ENCODE measurements at places on chromosomes 12 and 14. TPM values are rescaled to one million over a fixed set of nuclear protein-coding genes. Genes with fewer than 3 reads are reported as not detected.

GRCh38 chr14:50082784-50083466 is 33.4 kb downstream of the VCPKMT start:
- DNase-seq: peak; percentile 93

DNA sequence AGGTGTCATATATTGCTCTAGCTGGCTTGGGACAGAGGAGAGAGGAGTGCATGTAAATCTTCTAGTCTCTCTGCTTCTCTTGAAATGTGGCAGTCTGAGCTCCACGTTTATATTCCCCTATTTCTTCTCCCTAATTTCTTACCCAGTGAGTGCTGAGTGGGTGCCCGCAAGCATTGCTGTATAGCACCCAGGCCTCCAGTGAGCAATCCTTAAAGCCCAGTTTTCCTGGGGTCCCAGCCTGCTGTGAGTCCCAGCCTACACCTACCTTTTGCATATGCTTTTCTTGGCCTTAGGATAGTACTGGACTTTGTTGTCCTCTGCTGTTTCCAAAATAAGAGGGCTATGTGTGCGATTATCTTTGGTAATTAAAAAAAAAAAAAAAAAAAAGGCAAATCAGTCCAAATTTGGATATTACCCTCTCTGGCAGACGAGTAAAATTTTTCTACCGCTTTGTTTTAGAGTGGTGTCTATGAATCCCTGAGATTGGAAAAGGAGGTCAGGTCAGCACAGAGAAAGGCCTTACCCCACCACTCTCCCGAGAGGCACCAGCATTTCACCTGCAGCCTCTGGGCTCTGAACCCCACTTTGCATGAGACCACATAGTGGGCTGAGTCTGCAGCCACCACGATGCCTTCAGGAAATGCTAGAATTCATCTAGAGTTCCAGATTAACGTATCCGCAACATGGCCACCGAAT is 1.1 kb downstream of the MGST1 start:
- DNase-seq: no peak

GRCh38 chr12:104865080-104865479 is 93.0 kb downstream of the SLC41A2 start:
- no peak for DNase-seq

DNA sequence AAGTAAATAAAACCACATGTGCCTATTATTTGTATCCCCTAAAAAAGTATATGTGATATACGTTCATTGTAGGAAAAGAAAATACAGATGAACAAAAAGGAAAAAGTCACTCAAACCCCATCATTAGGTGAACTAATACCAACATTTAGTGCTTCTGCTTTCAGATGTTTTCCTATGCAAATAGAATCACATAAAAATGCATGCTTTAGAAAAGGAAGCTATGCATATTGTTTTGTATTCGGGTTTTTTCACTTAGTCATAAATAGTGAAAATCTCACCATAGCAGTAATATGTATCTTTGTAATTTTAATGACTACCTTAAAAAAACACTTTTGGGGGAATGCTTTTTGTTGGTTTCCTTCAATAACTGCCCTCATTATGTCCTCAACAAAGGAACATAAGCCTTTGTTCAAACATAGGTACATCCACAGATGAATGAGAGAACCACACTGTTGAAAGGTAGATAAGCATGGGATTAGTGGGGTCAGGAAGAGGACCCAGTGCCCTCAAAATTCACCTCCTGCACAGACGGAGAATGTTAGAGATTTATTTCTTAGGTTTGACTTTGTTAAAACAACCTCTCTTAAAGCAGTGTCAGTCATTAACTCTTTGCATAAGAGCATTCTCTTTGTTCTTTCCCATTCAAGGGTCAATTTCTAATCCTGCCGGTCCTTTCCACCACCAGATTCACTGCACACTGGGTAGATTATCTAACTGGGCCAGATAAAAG is 6.5 kb downstream of the AMDHD1 start:
- no peak for DNase-seq

- peak; percentile 51 for DNase-seq
These were observed 64.1 kb downstream of the NELL2 start for GRCh38 chr12:44812062-44812461.

GRCh38 chr14:65277580-65278270 is 134.8 kb upstream of the FUT8 start:
- no peak for DNase-seq

DNA sequence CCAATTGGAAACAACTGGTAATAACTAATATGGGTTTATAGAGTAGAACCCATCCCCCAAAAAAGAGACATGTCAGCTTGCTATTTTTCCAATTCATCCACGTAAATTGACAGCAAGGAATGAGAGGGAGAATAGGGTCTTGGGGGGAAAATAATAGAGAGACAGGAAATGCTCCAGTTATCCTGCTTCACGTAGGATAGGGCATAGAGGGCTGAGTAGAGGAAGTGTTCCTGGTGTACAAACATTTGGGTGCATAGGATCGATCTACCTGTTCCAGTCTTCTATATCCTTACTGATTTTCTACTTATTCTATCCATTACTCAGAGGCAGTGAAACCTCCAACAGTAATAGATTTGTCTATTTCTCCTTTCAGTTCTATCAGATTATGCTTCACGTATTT is 49.6 kb upstream of the COL2A1 start:
- DNase-seq: no peak

GRCh38 chr12:117885211-117885610 is 83.6 kb downstream of the KSR2 start:
- no peak for DNase-seq

DNA sequence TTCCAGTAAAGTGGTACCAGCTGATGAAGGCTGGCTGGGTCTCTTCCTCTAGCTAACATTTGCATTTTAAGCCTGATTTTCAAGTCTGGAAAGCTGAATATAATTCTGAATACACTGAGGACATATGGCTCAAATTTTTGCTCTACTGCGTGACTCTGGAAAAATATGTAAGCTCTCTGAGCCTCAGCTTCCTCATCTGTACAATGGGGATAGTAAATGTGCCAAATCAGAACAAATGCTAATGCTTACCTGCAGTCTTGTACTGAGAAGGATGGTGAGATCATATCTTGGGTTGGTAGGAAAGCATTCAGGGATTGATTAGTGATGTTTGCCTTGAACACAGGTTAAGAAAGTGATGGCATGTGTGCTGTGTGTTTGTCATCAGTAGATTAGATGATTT is 14.6 kb downstream of the HNF1A start:
- no peak for DNase-seq

GRCh38 chr12:28568118-28568517 is 377.9 kb downstream of the CCDC91 start:
- DNase-seq: no peak

GRCh38 chr12:24775073-24775472 is 173.8 kb downstream of the BCAT1 start:
- DNase-seq: no peak

GRCh38 chr14:34930591-34931091 is 52.2 kb upstream of the SRP54 start:
- DNase-seq: peak; percentile 32

DNA sequence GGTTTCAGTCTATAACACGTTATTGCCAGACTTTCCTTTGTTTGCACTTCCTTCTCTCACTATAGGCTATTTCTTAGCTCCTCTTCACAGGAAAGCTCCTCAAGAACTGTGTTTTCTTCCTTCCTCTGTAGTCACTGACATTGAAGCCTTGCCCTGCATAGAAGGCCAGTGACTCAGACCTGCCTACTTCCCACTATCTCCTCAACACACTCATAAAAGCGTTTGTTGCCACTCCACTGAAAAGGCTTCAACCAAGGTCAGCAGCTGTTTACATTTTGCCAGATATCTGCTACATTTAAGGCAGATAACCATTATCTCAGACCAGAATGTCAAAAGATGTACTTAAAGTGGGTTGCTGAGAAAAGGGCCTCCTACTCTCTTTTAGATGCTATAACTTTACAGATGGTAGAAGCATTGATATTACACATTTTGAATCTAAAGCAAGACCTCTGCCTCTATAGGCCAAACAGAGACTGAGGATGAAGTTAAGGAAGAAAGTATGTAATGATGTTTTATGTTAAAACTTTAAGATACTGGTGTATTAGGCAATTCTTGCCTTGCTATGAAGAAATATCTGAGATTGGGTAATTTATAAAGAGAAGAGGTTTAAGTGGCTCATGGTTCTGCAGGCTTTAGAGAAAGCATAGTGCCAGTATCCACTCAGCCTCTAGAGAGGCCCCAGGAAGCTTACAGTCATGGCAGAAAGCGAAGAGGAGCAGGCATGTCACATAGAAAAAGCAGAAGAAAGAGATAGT is 233.3 kb upstream of the FLRT2 start:
- no peak for DNase-seq

DNA sequence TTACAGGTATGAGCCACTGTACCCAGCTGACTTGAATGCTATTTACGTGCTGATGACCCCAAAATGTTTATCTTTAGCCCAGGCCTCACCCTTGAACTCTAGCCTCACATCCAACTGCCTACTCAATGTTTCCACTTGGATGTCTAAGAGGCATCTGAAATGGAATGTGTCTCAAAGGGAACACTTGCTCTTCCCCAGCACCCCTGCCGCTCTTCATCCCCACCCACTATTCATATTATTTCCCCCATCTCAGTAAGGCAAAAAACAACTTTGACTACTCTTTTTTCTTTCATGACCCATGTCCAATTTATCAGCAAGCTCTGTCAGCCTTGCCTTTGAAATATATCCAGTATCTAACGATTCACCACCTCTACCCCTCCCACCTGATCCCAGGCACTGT is 204.6 kb downstream of the PAWR start:
- no peak for DNase-seq

DNA sequence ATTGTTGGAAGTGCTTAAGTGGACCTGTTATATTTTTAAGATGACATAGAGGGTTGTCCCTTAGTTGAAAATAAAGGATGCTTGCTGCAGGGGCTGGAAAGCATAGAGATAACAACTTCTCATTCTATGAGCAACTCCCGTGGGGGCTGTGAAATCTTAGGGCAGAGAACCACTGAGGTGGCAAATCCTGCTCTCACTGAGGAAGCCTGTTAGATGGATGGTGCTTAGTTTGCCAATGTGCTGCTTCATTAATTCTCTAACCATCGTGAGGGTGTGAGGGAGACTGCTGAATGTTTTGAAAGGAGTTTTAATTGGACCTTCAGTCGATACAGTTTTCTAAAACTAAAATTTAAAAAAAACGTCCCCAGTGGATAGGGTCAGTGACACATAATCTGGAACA is 46.5 kb downstream of the PTPRO start:
- no peak for DNase-seq

GRCh38 chr14:91332986-91333649 is 84.5 kb downstream of the CCDC88C start:
- DNase-seq: no peak

DNA sequence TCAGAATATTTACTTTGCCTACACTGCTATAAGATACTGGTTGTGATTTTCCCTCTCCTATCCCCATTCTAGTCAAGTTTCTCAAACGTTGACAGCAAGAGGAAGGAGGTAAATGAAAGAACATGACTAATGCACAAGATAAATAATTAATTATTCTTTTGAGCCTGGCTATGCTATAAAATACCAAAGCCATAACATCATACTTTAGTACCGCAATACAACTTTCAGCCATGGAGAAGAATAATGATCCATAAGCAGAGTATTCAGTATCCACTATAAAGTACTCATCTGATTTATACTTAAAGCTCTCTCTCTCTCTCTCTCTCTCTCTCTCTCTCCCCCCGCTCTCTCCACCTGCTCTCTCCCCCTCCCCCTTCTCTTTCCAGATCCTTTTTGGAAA is 41.3 kb downstream of the TDG start:
- DNase-seq: no peak

- no peak for DNase-seq
These were observed 280.5 kb upstream of the NOS1 start for GRCh38 chr12:117641885-117642284.

- DNase-seq: no peak
These were observed 36.2 kb upstream of the SGPP1 start for GRCh38 chr14:63764103-63764502.

DNA sequence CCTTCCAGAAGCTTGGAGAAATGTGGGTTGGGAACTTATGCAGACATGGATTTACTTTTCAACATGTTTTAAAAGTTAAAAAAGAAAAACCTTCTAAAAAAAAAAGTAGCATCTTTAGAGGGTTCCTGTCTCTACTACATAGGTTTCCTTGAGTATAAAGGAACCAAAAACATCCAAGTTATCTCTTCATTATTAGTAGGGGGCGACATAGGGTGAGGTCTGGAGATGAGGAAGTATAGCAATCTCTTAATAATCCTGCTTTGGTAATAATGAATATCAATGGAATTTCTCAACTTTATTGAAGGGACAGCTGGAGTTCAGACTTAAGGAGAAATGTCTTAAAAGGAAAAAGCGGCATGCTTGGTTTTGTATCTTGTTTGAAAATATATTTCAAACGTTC is 6.5 kb upstream of the PLXNC1 start:
- DNase-seq: no peak

DNA sequence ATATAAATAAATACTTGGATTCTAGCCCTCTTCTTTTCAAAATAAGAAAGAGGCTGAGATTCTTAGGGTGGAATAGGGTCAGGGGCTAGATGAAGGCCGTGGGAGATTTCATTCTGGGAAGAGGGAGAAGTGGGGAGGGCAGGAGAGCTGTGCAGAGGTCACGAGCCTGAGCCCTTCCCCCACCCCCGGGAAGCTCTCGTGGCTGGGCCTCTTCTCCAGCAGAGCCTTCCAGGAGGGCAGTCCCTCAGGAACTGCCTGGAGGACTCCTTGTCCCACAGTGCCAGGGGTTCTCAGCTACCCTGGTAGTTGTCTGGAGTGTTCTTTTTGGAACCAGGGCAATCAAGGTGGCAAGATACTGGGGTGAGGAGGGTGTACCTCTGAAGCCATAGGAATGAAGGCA is 94.0 kb downstream of the ESR2 start:
- DNase-seq: no peak

PPP1R36 gene
- 0.14 TPM for total RNA-seq

GALNT6 gene
- total RNA-seq: 11.7 TPM

PAH gene
- not detected for total RNA-seq

AMIGO2 gene
- total RNA-seq: 15.1 TPM

RNU6-7 gene
- not detected for total RNA-seq

NEDD8 gene
- total RNA-seq: 217 TPM

REP15 gene
- not detected for total RNA-seq

REM2 gene
- 0.48 TPM for total RNA-seq

TSPAN8 gene
- total RNA-seq: not detected

SLC2A14 gene
- 0.25 TPM for total RNA-seq

HNF1A gene
- not detected for total RNA-seq

STXBP6 gene
- not detected for total RNA-seq

RPS6KA5 gene
- 13.8 TPM for total RNA-seq

SLC17A8 gene
- total RNA-seq: not detected
